ENCODE measurements at places on chromosomes 3 and 15.

GRCh38 chr3:30145281-30145680, 461.1 kb upstream of the TGFBR2 start:
- no peak for DNase-seq

GRCh38 chr15:39801641-39802309, 19.1 kb upstream of the FSIP1 start:
- DNase-seq: no peak

DNA sequence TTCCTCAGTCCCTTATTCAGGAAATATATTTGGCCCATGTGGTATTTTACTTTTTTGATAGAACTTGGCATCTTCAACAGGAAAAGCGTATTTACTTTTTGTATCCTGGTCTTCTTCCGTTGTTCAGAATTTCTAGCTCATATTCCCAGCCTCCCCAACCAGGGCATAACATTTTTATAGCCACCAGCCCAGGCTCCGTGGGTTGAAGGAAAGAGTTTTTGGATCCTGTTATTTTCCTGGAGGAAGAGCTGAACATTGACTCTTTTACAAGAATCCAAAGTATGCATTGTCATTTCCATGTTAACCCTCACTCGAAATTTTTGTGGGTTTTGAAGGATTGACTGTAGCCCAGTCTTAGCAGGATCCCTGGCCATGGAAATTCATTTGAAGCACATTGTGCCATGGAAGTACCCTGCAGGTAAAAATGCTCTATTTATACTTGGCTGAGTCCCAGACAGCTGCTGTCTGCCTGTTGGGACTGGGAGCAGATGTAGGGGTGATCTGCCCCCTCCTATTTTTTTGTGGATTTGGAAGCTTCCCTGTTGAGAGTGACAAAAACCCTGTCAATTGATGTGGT, 98.8 kb downstream of the AKAP13 start:
- DNase-seq: peak; percentile 43

GRCh38 chr15:76752549-76752948, 152.6 kb downstream of the SCAPER start:
- DNase-seq: no peak

DNA sequence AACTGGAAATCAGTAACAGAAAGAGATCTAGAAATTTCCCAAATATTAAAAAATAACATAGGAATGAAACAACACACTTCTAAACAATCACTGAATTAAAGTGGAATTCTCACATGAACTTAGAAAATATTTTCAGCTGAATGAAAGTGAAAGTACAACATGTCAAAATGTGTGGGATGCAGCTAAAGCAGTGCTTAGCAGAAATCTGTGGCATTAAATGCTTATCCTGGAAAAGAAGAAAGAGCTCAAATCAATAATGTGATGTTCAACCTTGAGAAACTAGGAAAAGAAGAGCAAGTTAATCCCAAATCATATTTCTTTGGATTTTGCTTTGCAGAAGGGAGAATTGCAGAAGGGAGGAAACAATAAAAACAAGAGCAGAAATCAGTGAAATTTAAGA, 98.2 kb upstream of the NR2E3 start:
- DNase-seq: no peak

GRCh38 chr15:62793752-62794144, 248.8 kb upstream of the TPM1 start:
- no peak for DNase-seq

Measured in breast epithelium (tissue), 4 donors.